ENCODE measurements at places on chromosomes 2 and 18. TPM values are rescaled to one million over a fixed set of nuclear protein-coding genes. Genes with fewer than 3 reads are reported as not detected.
A peak's percentile ranks its signal among the peaks of the same experiment; 100 is the strongest.

DNA sequence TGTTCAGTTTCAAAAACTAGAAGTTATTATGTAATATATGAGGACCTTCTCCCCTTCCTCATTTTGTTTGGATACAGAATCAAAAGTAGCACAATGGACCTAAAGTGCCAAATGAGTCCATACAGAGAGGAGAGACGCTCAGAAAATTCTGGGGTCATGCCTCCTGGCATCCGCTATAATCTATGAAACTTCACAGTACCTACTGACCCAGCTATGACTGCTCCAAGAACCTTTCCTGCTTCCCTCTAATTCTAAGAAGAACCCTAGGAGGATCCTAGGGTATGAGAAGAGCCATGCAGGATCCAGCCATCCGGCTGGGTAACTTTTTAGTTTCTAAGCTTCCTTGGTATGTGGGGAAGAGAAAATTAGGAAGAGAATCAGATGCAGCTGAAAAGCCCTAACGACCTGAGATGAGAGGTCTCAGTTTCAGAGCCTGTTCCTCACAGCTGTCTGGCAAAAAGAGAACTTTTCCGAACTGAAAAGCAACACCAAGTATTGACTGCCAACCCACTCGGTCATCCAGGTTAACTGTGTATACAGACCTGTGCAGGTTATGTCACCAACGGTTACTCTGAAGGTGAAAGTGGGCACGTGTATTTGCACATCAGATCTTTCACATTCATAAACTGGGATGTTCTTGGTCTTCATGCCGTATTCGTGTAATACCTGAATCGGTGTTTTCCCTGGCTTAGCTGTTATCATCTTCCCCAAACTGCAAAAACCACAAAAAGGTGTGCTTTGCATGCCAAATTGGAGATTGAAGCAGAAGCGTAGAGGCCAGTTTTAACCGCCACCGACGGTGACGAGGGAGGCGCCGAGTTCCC is 1.1 kb downstream of the PRKRA start:
- peak; percentile 58 for DNase-seq

DNA sequence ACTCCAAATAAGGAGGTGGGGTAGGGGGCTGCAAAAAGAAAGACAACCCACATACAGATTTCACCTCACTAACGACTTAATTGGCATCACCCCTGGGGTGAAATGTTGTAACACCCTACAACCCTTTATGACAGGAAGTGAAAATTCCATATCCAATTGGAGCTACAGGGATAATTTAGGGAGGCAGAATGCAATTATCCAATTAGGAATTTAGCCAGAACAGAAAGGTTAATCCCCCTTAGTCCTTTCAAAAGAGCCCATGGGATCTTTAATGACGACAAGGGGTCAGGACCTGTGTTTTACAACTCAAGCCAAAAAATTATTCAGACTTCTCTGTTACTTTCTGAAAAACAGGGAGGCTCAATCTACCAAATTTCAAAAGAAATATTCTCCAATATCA is 1027.1 kb downstream of the TMEM182 start:
- DNase-seq: no peak

DNA sequence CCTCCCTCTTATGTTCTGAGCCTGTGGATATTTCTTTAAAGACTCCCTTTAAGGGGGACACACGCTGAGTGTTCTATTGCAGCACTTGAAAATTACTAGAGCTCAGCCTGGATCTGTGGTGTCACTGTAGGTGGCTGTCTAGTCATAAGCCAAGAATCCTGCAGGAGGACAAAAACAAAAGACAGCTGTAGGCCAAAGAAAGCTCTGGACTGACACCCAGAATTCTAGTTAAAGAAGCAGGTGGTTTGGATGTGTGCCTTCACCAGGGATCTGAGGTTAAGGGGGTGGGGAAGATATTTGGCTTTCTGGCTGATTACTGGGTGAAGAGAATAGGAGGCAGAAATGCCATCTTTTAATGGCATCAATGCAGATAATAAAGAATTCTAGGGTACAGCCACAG is 842.5 kb upstream of the NXPH2 start:
- DNase-seq: no peak

The DTNB gene
- 9.8 TPM for total RNA-seq

The CYS1 gene
- total RNA-seq: 0.36 TPM
